ENCODE measurements at places on chromosomes 7 and 10. TPM values are rescaled to one million over a fixed set of nuclear protein-coding genes. Genes with fewer than 3 reads are reported as not detected.

DNA sequence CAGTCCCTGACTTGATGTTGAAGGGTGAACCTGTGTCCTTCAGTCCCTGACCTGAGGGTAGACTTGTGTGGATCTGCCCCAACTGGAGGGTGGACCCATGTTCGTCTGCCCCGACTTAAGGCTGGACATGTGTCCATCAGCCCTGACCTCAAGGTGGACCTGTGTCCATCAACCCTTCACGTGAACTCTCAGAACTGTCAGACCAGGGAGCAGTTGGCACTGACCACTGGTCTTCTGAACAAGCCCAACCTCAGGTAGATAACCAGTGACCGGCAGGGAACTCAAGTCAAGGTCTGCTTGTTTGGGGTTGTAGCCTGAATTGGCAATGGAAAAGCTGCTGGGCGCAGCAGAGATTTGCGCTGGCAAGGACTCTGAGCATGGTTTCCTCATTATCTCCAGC lies 96.5 kb downstream of the ADCY1 start:
- DNase-seq: no peak

DNA sequence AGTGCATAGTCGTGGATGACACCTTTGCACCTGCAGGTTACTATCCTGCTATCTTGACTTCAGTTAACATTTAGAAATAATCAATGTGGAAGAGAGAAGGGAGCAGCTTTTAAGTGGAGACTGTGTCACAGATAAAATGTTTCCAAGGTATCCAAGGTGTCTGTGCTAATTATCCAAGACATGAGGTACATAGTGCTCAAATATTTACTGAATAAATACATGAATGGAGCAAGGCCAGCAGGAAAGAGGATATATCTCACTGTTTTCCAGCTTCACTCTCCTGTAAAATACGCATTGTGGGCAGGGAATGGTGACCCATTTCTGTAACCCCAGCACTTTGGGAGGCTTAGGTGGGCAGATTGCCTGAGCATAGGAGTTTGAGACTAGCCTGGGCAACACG lies 552.4 kb downstream of the PHTF2 start:
- no peak for DNase-seq

DNA sequence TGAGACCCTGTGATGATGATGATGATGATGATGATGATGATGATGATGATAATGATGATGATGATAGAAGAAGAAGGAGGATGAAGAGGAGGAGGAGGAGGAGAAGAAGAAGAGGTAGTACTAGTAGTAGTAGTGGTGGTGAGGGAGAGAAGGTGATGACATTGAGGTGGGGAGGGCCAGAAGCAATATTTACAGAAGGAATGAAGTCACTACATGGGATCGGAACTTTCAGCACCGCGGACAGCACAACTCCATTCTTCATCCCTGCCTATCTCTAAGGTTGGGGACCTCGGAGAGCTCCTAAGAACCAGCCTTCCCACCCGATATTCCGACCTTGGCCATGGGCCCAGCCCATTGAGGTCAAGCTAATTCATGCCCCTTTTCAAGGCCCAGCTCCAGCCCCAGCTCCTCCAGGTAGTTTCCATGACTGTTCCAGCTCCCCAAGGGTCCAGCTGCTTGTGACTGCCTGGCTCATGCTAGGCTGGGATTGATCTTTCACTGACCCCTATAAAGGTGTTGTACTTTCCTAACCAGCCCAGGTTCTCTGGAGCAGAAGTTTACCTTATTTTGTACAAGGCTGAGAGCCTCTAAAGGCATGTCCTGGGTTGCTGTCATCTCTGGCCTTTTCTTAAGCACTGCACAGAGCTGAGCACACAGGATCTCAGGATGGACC lies 10.3 kb downstream of the CRHR2 start:
- DNase-seq: peak; percentile 16

GRCh38 chr7:92489634-92490033 lies 11.9 kb upstream of the ERVW-1 start:
- no peak for DNase-seq

GRCh38 chr10:12299222-12299965 lies 50.0 kb upstream of the CAMK1D start:
- DNase-seq: no peak

DNA sequence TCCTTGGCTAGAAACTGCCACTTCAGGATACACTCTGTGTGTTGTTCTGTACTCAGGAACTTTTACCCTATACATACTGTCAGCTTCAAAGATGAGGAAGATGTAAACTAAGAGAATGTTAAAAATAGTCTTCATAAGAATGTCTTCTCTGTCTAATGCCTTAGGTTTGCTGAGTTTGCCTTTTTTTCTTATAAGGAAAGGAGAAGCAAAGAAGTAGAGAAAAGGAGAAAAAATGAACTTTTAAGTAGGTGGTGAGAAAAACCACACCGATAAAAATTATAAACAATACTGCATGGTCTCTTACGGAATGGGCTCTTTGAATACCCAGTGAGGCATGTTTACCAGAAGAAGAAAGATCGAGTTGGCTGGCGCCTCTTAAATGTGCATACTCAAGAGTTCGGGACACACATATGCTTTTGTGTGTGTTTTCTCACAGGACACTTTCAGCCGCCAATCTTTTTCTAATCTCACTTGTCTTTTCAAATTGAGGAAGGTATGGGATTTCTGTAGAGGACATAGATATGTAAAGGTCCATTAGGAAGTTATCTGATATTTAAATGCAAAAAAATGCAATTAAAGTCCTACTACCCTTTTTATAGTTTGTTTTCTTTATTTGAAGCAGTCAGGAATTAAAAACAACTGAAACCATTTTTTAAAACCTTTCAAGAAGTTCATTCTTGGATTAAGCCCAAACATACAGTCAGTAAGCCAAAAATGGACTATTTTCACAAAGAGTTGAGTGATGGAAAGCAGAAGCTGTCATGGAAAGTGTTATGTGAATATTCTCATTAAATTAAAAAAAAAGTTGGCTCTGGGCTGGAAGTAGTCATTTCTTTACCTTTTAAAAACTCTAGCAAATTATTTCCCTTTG lies 100.6 kb upstream of the MDFIC start:
- no peak for DNase-seq

DNA sequence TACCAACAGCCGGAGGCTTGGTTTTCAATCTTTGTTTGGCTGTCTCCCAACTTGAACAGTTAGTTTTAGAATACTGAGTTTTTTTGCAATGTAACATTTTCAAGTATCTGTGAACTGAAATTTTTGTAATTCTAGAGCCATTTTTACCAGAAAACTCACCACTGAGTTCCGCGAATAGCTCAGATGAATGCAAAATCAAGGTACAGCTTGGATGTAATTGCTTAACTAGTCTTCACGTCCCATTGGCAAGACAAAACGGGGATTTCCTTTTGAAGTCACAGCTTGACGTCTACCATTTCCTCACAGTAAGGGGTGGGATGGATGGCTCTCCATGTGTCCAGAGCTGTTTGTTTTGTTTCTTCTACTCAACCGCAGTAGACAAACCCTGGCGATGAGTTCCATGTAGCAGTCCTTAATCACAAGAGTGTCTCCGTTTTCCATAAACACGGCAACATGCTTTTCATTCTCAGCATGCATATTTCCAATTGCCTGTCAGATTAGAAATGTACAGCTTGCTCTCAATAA lies 55.8 kb upstream of the FGFR2 start:
- no peak for DNase-seq

- DNase-seq: no peak
Measured at GRCh38 chr7:11506417-11506816, 325.6 kb downstream of the THSD7A start.

GRCh38 chr7:71130031-71130679 lies 1.8 kb upstream of the GALNT17 start:
- DNase-seq: no peak

GRCh38 chr10:72334196-72334824 lies 20.4 kb downstream of the DNAJB12 start:
- no peak for DNase-seq

VWC2 gene
- total RNA-seq: not detected

RTKN2 gene
- total RNA-seq: 1.8 TPM

CLDN15 gene
- 1.7 TPM for total RNA-seq

C10orf62 gene
- total RNA-seq: not detected

MTURN gene
- 11.1 TPM for total RNA-seq

LOXL4 gene
- total RNA-seq: 0.04 TPM

CLRN3 gene
- not detected for total RNA-seq

All from foreskin keratinocyte (primary cell).